ENCODE measurements at places on chromosomes 3 and 15.

- DNase-seq: no peak
Measured at GRCh38 chr3:15064299-15064834, 748 bp downstream of the MRPS25 start.

GRCh38 chr3:48588230-48588629, 6.9 kb downstream of the COL7A1 start:
- no peak for DNase-seq

- DNase-seq: no peak
Measured at GRCh38 chr3:122578069-122578740, 755 bp downstream of the PARP15 start.

DNA sequence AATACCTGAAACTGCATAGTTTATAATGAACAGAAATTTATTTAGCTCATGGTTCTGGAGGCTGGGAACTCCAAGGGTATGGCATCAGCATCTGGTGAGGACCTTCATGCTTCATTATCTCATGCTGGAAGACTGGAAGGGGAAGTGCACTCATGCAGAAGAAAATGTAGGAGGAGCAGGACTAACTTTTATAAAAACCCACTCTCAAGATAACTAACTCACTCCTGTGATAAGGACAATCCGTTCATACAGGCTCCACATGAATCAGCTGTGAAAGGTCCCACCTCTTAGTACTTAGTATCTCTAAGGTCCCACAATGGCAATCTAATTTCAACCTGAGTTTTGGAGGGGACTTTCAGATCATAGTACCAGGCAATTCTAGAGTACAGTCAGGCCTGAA, 33.6 kb upstream of the APH1B start:
- DNase-seq: no peak

DNA sequence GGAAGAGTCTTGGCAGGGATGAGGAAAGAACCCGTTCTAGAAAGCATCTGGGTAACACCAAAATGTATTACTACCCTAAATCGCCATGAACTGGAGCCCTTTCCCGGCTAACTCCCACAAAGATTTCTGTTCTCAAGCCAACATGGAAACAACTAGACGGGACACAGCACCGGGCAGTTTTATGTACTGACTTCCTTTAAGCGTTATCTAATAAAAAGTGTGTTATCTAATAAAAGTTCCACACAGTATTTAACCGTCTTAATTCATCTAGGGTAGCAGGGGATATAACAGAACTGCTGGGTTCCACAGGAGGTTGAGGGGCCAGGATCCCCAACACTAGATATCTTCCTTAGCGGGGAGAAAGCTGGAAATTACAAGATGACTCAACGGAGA, 347 bp upstream of the C3orf62 start:
- no peak for DNase-seq

DNA sequence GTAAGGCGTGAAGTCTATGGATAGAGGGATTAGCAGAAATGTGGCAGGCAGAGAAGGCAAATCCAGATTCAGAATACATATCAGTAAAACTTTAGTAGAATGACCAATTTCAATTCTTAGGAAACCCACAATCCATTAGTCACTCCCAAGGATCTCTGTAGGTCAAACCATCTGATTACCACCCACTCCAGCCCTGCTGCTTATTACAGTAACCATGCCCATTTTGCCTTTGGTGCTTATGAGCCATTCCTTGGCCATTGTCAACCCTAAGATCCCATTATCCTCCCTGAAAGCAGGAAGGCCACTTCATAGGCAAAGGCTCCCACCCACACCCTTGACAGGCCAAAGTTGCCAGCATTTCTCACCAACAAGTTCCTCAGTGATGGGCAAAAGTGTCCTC, 5.1 kb upstream of the KLHL40 start:
- DNase-seq: no peak

GRCh38 chr15:71291723-71292122, 176.5 kb downstream of the THSD4 start:
- no peak for DNase-seq

DNA sequence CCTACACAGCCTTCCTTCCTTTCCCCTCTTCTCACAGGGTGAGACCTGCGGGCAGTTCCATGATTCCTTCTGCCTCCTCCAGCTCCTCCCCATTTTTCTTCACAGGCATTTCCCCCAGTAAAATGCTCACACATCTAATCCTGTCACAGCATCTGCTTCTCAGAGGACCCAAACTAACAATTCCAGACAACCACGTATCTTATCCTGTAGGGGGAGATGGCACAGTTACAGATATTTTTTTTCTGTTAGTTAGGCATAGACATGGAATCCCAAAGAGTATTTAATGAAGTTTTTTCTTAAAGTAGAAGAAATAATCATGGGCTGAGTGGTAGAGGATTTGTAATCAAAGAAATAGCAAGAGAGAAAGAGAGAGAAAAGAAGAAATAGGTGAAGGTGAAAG, 373.1 kb upstream of the ADAMTS9 start:
- DNase-seq: no peak

All from nucleus accumbens (tissue), 56 donors.